Posterior cingulate gyrus (tissue), 11 donors: ENCODE measurements at places on chromosomes 12 and 14.

GRCh38 chr14:90777830-90778485 lies 38.3 kb downstream of the TTC7B start:
- no peak for DNase-seq

GRCh38 chr12:106255952-106256351 lies 8.1 kb upstream of the CKAP4 start:
- DNase-seq, result no peak

GRCh38 chr12:112946236-112947000 lies 8.1 kb downstream of the OAS3 start:
- no peak for DNase-seq

DNA sequence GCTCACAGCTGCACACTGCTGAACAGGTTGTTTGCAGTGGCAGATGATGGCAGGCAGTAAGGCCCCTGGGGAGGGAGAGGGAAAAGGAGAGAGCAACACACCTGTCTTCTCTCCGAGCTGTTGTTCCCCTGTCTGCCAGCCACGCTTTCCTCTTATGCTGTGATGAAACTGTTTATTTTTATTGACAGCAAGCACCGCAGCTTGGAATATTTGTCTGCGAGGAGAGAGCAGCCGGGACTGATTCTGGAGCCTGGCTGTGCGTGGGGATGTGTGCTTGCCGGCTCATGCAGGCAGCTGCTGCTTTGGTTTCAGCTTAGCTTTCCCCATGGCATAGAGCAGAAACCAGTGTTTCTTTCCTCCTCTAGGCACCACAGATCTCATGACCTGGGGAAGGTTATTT lies 58.7 kb upstream of the KCNA5 start:
- DNase-seq, result no peak

DNA sequence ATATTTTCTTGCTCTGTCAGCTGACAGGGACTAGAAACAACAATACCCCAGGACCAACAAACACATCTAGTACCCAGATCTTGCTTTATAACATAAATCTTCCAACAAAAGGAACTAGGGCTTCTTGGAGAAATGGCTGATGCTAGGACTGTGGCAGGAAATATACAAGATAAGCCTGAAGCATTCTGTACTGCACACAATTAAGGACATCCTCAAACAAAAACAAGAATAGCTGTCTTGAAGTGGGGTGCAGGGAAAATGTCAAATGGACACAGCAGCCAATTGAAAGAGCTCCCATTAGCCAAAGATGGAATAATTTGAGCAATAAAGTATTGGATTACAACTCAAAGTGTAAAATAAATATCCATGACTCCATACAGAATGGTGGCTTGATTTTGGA lies 50.0 kb downstream of the LGMN start:
- no peak for DNase-seq

- DNase-seq, result no peak
Observed at GRCh38 chr12:95607642-95608041, 56.4 kb upstream of the USP44 start.

DNA sequence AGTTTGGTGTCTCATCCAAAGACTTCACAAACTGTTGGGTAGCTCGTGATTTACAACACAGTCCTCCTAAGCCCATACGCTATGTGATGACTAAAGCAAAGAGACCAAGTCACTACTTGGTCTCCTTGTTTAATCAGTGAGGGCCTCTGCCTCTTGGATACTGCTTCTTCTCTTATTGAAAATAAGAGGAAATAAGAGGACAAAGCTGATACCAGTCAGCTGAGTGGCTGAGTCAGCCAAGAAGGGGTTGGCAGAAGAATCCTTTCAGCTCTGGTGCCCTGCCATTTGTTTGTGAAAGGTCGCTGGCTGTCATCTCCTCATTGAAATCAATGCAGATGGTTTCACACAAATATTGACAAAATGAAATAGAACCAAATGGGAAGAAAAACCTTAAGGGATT lies 67.5 kb upstream of the SLC35F4 start:
- DNase-seq, result no peak
